Colonic mucosa (tissue), 4 donors: ENCODE measurements at places on chromosomes 11 and 22. TPM values are rescaled to one million over a fixed set of nuclear protein-coding genes. Genes with fewer than 3 reads are reported as not detected.

DNA sequence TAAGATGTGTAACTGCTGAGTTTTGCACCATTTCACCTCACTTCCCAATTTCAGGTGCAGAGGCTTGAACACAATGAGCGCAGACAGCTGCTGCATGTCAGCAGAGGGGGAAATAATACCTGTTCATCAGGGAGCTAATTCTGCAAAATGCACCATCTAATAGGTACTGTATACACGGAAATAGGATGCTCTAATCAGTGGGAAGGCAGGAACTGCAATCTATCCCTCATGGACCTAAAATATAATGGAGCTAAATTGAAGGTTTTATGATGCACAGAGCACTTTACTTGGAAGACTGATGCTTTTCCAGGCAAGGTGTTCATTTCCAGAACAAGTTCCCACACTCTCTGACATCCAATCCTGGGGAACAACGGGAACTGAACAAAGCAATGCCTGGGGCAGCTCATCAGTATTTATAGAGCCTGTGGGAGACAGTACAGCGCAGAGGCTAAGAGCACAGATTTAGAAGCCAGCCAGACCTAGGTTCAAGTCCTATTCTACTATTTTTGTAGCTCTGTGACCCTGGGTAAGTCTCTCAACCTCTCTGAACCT, 78.5 kb downstream of the TENM4 start:
- H3K36me3 ChIP-seq = no peaks in the 10 kb centered on the region
- H3K4me1 ChIP-seq = no peaks in the 10 kb centered on the region
- no peak overlapping the region for H3K4me3 ChIP-seq
- no peak overlapping the region for H3K27ac ChIP-seq

- DNase-seq = no peak
- no peak overlapping the region for H3K4me3 ChIP-seq
- H3K27me3 ChIP-seq = no peaks in the 10 kb centered on the region
- H3K27ac ChIP-seq = no peak overlapping the region
Measured at GRCh38 chr11:30377347-30377746, 54.4 kb downstream of the ARL14EP start.

- H3K27me3 ChIP-seq = no peaks in the 10 kb centered on the region
- no peaks in the 10 kb centered on the region for H3K36me3 ChIP-seq
- H3K4me1 ChIP-seq = no peaks in the 10 kb centered on the region
- DNase-seq = no peak
- no peak overlapping the region for H3K4me3 ChIP-seq
Measured at GRCh38 chr22:24440270-24440717, 12.9 kb downstream of the ADORA2A start.

DNHD1 gene
- total RNA-seq = 7.4 TPM

DNA sequence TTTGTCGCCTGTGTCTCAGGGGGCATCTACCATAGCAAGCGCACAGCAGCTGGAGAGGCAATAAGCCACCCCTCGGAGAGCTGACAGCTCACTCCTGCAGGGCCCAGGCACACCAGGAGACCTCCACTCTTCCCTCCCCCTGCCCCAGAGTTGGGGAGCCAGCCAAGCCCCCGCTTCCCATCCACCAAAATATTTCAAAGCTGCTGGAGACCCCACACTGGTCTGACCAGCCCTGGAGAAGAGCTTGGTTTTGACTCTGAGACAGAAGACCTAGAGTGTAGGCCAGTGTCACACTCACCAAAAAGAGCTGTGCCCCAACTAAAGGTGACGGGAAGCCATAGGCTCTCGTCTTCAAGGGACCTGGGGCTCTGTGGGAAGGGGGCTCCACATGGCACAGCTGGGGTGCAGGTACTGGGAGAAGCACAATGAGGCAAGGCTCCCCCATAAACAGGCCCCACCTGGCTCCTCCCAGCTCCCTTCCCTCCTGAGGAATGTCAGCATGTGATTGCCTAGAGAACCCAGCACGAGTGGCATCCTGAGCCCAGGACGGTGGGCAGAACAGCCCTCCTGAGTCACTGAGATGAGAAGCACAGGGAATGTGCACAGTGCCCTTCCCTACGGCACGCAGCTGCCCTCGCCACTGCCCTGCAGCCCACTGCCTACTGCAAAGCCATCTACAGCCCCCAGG, 5.8 kb upstream of the GNAZ start:
- no peak overlapping the region for H3K27ac ChIP-seq
- no peaks in the 10 kb centered on the region for H3K27me3 ChIP-seq
- no peaks in the 10 kb centered on the region for H3K36me3 ChIP-seq
- no peak for DNase-seq
- no peaks in the 10 kb centered on the region for H3K4me1 ChIP-seq
- no peak overlapping the region for H3K4me3 ChIP-seq

GRCh38 chr11:122788781-122789535, 49.3 kb upstream of the CRTAM start:
- H3K27me3 ChIP-seq = no peaks in the 10 kb centered on the region
- H3K36me3 ChIP-seq = no peaks in the 10 kb centered on the region
- no peak overlapping the region for H3K4me3 ChIP-seq
- no peak overlapping the region for H3K27ac ChIP-seq

MAPK8IP2 gene
- total RNA-seq = 1.2 TPM

DNA sequence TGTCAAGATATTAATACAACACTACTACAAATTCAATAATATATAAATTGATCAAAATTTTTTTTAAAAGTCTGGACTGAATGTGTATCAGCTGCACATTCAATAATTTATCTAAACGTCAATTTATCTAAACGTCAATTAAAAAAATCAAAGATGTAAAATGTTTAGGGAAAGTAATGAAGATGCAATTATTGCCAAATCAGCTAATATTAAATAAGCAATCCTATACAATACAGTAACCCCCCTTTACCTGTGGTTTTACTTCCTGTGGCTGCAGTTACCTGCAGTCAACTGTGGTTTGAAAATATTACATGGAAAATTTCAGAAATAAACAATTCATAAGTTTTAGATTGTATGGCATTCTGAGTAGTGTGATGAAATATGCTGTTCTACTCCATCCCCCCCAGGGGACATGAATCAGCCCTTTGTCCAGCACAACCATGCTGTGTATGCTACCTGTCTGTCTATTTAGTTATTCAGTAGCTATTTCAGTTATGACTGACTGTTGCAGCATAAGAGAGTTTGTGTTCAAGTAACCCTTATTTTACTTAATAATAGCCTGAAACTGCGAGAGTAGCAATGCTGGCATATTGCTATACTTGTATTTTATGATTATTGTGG, 72.2 kb downstream of the CWF19L2 start:
- no peak overlapping the region for H3K27ac ChIP-seq
- no peaks in the 10 kb centered on the region for H3K36me3 ChIP-seq
- DNase-seq = no peak
- no peak overlapping the region for H3K4me3 ChIP-seq
- no peaks in the 10 kb centered on the region for H3K27me3 ChIP-seq

DDI1 gene
- total RNA-seq = not detected

DNA sequence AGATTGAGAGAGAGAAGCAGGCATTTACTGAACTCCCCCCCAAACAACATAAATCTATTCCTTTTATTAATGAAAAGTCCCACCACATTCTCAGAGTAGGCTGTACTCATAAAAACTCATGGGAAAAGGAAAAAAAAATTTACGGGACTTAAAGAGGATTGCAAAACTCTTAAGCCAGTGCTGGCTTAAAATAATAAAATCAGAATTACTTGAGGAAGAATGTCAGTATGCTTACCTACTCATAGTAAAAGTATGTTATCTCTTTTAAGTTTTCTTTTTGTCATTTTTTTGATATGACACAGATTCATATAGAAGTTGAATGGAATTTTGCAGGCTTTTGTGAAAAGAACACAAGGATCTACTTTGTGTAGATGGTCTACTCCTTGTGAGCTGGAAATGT, 126.3 kb downstream of the LUZP2 start:
- H3K27me3 ChIP-seq = no peaks in the 10 kb centered on the region
- no peaks in the 10 kb centered on the region for H3K4me1 ChIP-seq
- H3K36me3 ChIP-seq = no peaks in the 10 kb centered on the region
- no peak overlapping the region for H3K4me3 ChIP-seq
- DNase-seq = no peak
- H3K27ac ChIP-seq = no peak overlapping the region

DNA sequence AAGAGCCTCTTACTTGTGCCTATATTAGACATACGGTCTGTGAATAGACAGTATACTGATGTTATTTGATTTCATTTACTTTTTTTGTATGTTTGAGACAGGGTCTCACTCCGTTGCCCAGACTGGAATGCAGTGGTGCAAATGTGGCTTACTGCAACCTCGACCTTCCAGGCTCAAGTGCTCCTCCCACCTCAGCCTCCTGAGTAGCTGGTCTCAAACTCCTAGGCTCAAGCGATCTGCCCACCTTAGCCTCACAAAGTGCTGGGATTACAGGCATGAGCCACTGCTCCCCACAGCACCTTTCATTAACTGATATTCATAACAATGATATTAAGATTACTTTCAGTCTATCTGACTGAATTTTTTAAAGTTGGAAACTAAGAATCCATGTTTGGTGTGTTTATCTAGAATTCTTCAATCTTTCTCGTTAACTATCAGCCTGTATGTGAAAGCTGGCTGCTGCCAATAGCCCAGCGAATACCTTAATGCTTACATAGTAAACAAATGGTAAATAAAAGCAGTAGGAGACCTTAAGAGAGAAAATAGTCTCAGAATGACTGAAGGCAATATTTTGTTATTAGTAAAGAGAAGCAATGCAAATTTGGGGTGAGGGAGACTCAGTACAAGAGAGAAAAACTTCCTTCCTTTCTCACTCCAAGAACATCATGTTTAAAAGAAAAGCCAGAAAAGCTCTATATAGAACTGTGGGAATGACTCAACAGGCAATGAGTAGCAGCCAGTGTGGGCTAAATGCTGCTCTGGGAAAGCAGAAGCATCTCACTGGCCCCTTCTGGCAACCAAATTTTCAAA, 101.9 kb downstream of the MRTFA start:
- peaks cover 7% of the 10 kb centered on the region for H3K4me1 ChIP-seq
- peak overlapping the region; percentile 2 for H3K27ac ChIP-seq
- DNase-seq = no peak
- H3K36me3 ChIP-seq = no peaks in the 10 kb centered on the region
- no peaks in the 10 kb centered on the region for H3K27me3 ChIP-seq
- no peak overlapping the region for H3K4me3 ChIP-seq

DNA sequence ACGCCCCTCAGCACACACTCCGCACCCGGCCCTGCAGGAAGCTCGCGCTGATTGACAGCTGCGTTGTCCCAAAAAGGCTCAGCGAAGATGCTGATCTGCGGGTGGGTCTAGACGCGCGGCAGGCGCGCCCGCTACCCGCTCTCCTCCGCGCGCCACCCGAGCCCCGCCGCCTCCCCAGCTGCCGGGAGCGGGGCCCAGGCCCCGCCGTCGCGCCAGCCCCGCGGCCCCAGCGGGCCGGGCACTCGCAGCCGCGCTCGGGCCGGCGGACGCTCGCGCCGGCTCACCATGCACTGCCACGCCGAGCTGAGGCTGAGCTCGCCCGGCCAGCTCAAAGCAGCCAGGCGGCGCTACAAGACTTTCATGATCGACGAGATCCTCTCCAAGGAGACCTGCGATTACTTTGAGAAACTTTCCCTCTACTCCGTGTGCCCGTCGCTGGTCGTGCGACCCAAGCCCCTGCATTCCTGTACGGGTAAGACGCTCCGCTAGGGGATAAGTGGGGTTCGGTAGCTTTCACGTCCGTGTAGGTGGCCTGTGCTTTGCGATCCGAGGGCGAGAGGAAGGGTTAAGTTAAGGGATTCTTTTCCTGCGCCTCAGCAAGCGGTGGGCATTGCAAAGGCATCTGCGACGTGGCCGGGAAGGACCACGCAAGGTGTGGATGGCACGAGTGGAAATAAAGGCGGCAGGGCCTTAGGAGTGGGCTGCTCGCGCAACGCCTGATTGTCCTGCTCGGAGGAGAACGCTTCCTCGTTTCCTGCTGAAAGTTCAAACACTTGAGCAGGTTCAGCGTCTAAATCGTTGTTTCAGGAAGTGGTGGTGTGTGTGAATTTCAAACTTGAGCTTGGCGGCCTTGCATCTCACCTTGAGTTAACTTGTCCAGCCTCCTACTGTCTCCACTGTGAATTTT, at the start of gene BARX2:
Gene BARX2 (plus strand): TSS at position 98 of the 907 bp plus-strand sequence. CDS start 188 bp downstream, at position 286.
- H3K27me3 ChIP-seq = peaks cover 17% of the 10 kb centered on the region
- no peaks in the 10 kb centered on the region for H3K36me3 ChIP-seq
- H3K4me1 ChIP-seq = no peaks in the 10 kb centered on the region
- peak within 1 kb of the TSS; percentile 95 for H3K27ac ChIP-seq
- peak within 1 kb of the TSS; percentile 40 for H3K4me3 ChIP-seq
- DNase-seq = peak; percentile 77

- no peak for DNase-seq
- no peaks in the 10 kb centered on the region for H3K27me3 ChIP-seq
- H3K4me1 ChIP-seq = no peaks in the 10 kb centered on the region
- H3K36me3 ChIP-seq = no peaks in the 10 kb centered on the region
- no peak overlapping the region for H3K27ac ChIP-seq
- H3K4me3 ChIP-seq = no peak overlapping the region
Measured at GRCh38 chr11:115042002-115042401, 363.7 kb downstream of the NXPE2 start.

KRTAP5-11 gene
- not detected for total RNA-seq

C11orf91 gene
- total RNA-seq = not detected

- DNase-seq = no peak
- H3K36me3 ChIP-seq = no peaks in the 10 kb centered on the region
- no peaks in the 10 kb centered on the region for H3K27me3 ChIP-seq
- no peaks in the 10 kb centered on the region for H3K4me1 ChIP-seq
Measured at GRCh38 chr11:12901874-12902481, 107.1 kb upstream of the RASSF10 start.

DNA sequence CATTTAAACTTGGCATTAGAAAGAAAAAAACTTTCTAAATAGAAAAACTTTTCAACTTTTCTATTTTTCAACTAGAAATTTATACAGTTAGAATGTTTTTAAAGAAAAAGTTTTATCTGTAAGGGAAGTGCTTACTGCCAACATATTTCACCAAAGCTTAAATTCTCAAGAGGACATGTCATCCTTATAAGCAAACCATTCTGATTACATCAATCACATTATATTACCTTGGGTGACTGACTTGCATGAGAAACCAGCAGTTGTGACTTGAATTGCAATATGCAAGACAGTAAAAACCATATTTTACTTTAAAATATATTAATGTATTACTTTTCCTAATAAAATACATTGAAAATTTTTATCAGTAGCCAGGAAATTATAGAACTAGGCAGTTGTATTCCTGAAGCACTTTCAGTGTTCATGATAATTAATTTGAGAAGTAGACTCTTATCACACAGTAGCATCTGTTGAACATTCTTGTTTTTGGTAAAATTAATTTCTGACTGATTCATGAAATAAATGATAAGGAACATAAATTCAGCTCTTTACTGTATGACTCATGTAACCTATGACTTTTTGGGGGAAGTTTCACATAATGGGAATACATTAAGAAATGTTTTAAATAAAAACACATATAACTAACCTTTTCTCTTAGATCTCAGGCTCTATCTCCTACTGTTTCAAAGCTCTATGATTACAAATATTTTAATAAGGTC, 345.0 kb upstream of the CCDC179 start:
- H3K4me3 ChIP-seq = no peak overlapping the region
- H3K36me3 ChIP-seq = no peaks in the 10 kb centered on the region
- no peak for DNase-seq
- H3K27ac ChIP-seq = no peak overlapping the region
